Activated CD4-positive, alpha-beta T cell treated with anti-CD3 and anti-CD28 coated beads for 36 hours (primary cell): ENCODE measurements at places on chromosomes 5 and 9.

DNA sequence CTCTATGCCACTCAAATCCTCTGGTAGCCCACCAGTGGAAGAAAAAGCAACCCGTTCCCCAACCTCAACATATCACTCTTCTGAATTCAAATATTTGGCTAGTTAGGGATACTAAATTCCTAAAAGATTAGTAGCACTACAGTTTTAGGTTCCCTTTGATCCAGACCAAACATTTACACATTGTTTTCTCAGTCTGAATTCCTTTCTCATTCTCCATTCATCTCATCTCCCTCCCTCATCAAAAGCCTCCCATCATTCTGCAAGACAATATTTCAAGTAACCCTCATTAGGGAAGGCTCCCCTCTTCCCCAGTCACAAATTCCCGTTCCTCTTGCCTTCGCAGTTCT lies 26.3 kb downstream of the ADAM19 start:
- H3K4me3 ChIP-seq: peak overlapping the region; percentile 1
- peaks cover 29% of the 10 kb centered on the region for H3K36me3 ChIP-seq
- H3K4me1 ChIP-seq: peaks cover 79% of the 10 kb centered on the region
- peak overlapping the region; percentile 35 for H3K27ac ChIP-seq

DNA sequence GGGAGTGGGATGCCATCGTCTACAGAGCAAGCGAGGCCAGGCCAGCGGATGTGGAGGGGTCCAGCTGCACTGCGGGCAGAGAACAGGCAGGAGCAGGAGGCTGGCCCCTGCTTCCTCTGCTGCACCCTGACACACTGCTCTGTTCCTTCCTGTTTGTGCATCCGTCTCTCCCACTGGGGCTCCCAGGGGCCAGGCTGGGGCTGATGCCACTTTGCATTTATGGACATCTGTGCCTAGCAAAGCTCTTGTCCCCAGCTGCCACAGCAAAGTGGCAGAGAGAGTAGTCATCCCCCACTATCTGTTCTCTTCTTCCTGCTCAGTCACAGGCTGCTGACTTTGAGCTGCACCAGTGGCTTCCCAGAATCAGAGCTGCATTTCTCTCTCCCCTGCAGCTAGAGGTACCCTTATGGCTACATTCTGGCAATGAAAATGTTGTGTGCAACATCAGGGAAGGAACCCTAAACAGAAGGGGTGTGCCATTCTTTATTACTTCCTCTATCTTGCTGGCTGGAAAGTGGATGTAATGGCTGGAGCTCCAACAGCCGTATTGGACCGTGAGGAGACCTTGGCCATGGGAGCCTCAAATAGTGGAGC lies 4.2 kb upstream of the NINJ1 start:
- no peaks in the 10 kb centered on the region for H3K27me3 ChIP-seq
- H3K36me3 ChIP-seq: peaks cover under 1% of the 10 kb centered on the region
- no peak overlapping the region for H3K4me3 ChIP-seq
- H3K4me1 ChIP-seq: peaks cover 49% of the 10 kb centered on the region
- no peak for DNase-seq

- no peaks in the 10 kb centered on the region for H3K27me3 ChIP-seq
- H3K36me3 ChIP-seq: no peaks in the 10 kb centered on the region
- H3K4me1 ChIP-seq: no peaks in the 10 kb centered on the region
- H3K4me3 ChIP-seq: no peak overlapping the region
- no peak overlapping the region for H3K27ac ChIP-seq
These were observed 39.3 kb upstream of the ORM1 start for GRCh38 chr9:114283551-114284111.

- H3K27me3 ChIP-seq: peaks cover 2% of the 10 kb centered on the region
- DNase-seq: no peak
These were observed 59.6 kb upstream of the FAM120A start for GRCh38 chr9:93391898-93392297.

GRCh38 chr9:106619211-106619610 lies 243.8 kb upstream of the ZNF462 start:
- no peaks in the 10 kb centered on the region for H3K27me3 ChIP-seq
- no peak overlapping the region for H3K27ac ChIP-seq
- DNase-seq: no peak
- no peaks in the 10 kb centered on the region for H3K36me3 ChIP-seq
- H3K4me1 ChIP-seq: no peaks in the 10 kb centered on the region

DNA sequence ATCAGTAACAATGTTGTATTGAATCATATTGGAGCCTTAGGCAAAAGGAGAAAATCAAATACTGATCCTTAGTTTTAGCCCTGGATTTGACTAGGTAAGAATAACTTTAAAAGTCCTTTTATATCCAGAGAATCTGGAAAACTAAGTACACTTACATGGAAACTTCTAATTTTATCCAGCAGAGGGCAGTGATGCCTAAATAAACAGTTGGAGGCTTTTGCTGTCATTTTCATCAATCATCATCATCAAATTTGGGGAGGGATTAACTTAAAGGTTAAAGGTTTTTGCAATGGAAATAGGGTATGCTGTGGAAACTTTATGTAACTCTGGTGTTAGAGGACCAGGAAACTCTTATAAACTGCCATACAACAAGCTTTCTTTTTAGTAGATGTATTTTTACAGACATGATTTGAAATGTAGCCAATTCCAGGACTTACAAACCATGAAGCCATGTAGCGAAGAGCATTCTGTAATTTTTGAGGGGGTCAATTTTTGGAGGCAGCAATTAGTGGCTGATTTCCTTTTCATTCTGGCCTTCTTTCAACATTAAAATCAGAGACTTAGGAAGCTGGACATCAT lies 112.7 kb downstream of the OSTF1 start:
- H3K27me3 ChIP-seq: no peaks in the 10 kb centered on the region
- peaks cover 5% of the 10 kb centered on the region for H3K4me1 ChIP-seq
- DNase-seq: no peak

DNA sequence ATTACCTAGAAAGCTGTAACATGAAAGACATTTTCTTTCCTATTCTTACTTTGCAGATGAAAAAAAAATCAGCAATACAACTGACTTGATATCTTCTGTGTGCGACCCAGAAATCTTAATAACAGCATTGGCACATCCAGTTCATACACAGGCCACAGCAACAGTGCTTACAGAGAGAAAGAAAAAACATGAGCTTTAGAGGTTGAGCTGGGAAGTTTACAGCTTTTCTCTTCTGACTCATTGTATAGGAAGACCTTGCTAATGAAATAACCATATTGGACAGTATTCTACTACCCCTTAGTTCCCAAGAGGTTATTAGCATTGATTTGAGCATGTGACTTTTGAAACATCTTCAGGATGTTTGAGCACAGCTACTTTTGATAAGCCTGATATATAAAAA lies 1033.4 kb upstream of the DMAC1 start:
- peaks cover 1% of the 10 kb centered on the region for H3K27me3 ChIP-seq
- DNase-seq: no peak
- H3K4me3 ChIP-seq: no peak overlapping the region
- H3K36me3 ChIP-seq: no peaks in the 10 kb centered on the region
- H3K27ac ChIP-seq: no peak overlapping the region

GRCh38 chr9:21228122-21228521 lies at the start of gene IFNA17:
Gene IFNA17, minus strand, starts transcription at chr9:21228222. Its CDS starts 49 bp downstream, at chr9:21228173.
- no peak within 1 kb of the TSS for H3K27ac ChIP-seq
- no peak within 1 kb of the TSS for H3K4me3 ChIP-seq
- DNase-seq: no peak

GRCh38 chr9:26870292-26870691 lies 22.3 kb downstream of the CAAP1 start:
- no peaks in the 10 kb centered on the region for H3K27me3 ChIP-seq
- H3K4me3 ChIP-seq: no peak overlapping the region
- H3K27ac ChIP-seq: no peak overlapping the region
- no peaks in the 10 kb centered on the region for H3K4me1 ChIP-seq

DNA sequence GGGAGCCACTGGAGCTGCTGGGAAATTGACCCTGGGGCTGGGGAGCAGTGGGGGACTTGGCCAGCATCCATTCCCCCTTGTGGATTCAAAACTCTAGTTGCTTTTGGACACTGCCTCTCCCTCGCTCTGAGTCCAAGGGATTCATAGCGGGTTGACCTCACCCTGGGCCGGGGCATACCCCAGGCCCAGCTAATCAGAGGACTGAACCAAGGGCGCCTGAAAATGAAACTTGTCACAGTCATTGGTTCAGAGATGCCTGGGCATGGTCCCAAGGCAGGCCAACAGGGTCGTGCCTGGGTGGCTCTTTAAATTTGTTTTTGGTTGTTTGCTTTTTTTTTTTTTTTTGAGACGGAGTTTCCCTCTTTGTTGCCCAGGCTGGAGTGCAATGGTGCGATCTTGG lies 22.6 kb downstream of the STK10 start:
- H3K36me3 ChIP-seq: peaks cover 16% of the 10 kb centered on the region
- no peak overlapping the region for H3K27ac ChIP-seq
- no peaks in the 10 kb centered on the region for H3K27me3 ChIP-seq
- H3K4me3 ChIP-seq: no peak overlapping the region
- no peak for DNase-seq

- no peaks in the 10 kb centered on the region for H3K4me1 ChIP-seq
These were observed 133.4 kb upstream of the GAS1 start for GRCh38 chr9:87080512-87081264.

GRCh38 chr5:144024545-144024944 lies 145.9 kb downstream of the YIPF5 start:
- no peaks in the 10 kb centered on the region for H3K27me3 ChIP-seq
- H3K4me1 ChIP-seq: no peaks in the 10 kb centered on the region
- no peaks in the 10 kb centered on the region for H3K36me3 ChIP-seq
- no peak overlapping the region for H3K27ac ChIP-seq
- no peak for DNase-seq

DNA sequence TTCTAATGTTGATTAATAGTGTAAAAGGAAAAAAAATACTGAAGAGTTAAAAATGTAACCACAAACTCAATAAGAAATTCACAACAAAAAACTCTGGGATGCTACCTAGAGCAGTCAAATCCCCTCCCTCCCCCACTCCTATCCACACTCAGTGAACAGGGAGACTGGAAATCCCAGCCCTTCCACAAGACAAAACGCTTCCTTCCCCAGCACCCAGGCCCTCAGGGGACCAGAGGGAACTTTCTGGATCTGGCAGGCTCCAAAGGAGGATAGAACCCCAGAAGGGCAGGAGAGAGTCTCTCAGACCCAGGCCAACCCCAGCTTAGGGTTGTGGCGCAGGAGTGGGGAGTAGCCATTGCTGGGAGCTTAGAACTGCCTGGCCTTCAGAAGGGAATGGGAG lies 55.0 kb downstream of the DCP2 start:
- H3K4me1 ChIP-seq: peaks cover 2% of the 10 kb centered on the region
- H3K27me3 ChIP-seq: no peaks in the 10 kb centered on the region
- no peak overlapping the region for H3K4me3 ChIP-seq
- peaks cover 16% of the 10 kb centered on the region for H3K36me3 ChIP-seq
- no peak overlapping the region for H3K27ac ChIP-seq
- no peak for DNase-seq

DNA sequence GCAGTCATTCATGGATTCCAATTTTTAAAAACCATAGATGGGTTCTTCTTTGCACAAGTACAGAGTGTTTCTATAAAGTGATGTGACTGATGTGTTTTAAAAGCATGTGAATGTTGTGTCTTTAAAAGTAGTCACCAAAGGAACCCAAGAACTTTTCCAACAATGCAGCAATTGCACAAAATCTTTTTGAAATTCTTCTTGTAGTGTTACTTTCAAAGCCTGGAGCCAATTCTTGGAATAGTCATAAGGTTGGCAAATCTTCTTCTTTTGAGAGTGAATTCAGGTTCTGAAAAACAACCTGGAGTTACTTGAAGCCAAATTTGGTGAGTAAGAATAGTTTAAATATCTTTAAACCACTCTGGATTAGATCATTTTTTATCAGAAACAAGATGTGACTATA lies 10.5 kb downstream of the GRAMD2B start:
- peaks cover 25% of the 10 kb centered on the region for H3K4me1 ChIP-seq
- no peak for DNase-seq
- H3K36me3 ChIP-seq: peaks cover 44% of the 10 kb centered on the region

DNA sequence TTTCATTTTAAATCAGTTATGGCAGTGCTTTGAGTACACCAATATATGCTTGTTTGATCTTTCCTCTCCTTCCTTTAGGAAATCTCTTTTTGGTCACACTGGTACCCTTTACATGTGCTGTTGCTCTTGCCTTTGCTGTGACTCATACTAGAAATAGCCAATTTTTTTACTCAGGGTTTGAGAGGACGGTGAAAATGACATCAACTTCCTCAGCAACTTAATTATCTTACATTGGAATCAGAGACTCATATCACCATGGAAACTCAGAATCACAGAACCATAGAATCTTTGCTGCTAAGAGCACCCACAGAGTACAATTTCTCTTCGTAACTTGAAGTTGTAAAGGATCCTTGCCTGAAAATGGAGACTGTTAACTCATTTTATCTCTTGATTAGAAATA lies 13.8 kb upstream of the ZNF300 start:
- DNase-seq: no peak
- peaks cover 13% of the 10 kb centered on the region for H3K27me3 ChIP-seq
- H3K4me1 ChIP-seq: peaks cover 5% of the 10 kb centered on the region

- H3K4me1 ChIP-seq: peaks cover 2% of the 10 kb centered on the region
- no peak overlapping the region for H3K27ac ChIP-seq
- no peaks in the 10 kb centered on the region for H3K36me3 ChIP-seq
- H3K4me3 ChIP-seq: no peak overlapping the region
- DNase-seq: no peak
These were observed 107.9 kb upstream of the LMX1B start for GRCh38 chr9:126505697-126506346.

GRCh38 chr5:139410121-139410992 lies 6.5 kb upstream of the SPATA24 start:
- H3K27ac ChIP-seq: no peak overlapping the region
- no peak overlapping the region for H3K4me3 ChIP-seq
- H3K4me1 ChIP-seq: peaks cover 33% of the 10 kb centered on the region
- no peaks in the 10 kb centered on the region for H3K27me3 ChIP-seq
- DNase-seq: no peak
- peaks cover 25% of the 10 kb centered on the region for H3K36me3 ChIP-seq

GRCh38 chr5:134171972-134172371 lies 4.8 kb downstream of the SKP1 start:
- peak overlapping the region; percentile 56 for H3K27ac ChIP-seq
- H3K27me3 ChIP-seq: no peaks in the 10 kb centered on the region
- no peak overlapping the region for H3K4me3 ChIP-seq
- peak; percentile 32 for DNase-seq

- no peaks in the 10 kb centered on the region for H3K4me1 ChIP-seq
- H3K36me3 ChIP-seq: peaks cover 14% of the 10 kb centered on the region
- H3K4me3 ChIP-seq: no peak overlapping the region
- no peak overlapping the region for H3K27ac ChIP-seq
These were observed 107.4 kb downstream of the SCAMP1 start for GRCh38 chr5:78467752-78468357.

DNA sequence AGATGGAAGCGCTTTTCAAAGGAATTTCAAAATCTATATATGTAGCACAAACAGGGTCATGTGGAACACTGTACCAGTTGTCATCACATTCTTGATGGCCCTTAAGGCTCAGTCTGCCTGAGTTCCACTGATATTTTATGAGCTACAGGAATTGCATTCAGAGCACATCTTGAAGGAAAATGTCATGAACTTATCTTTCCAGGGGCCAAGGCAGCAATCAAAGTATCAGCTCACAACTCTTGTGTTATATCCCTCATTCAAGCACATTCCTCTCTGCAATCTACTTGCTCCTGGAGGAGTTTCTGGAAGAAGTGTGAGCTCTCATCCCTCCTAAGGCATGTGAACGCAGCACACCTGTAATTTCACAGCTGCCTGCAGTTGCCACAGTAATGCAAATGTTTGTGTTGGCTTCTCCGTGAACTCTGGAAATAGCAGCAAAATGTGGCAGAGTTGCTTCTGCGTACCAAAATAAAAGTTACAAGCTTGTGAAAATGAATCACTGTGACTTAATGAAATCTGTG lies 89.7 kb upstream of the EQTN start:
- no peaks in the 10 kb centered on the region for H3K36me3 ChIP-seq
- no peak overlapping the region for H3K27ac ChIP-seq
- DNase-seq: no peak
- H3K4me1 ChIP-seq: no peaks in the 10 kb centered on the region
